ENCODE measurements at places on chromosomes 13 and 19.

DNA sequence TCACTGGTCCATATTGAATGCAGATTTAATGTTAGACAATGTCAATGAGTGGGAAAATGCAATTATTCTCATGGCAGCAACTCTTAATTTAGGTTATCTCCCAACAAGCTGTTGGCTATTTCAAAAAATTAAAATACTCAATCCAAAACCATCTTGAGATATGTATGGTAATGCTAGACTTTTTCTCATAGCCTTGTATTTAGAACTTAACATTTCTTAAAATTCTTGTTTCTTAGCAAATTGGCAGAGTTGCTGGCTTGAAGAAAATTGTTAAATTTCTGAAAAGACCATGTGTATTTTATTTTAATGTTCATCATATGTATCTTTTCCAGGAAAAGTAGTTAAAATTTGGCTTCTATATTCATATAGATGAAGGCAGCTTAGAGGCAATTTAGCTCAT lies 1355.1 kb downstream of the PCDH9 start:
- DNase-seq: no peak

DNA sequence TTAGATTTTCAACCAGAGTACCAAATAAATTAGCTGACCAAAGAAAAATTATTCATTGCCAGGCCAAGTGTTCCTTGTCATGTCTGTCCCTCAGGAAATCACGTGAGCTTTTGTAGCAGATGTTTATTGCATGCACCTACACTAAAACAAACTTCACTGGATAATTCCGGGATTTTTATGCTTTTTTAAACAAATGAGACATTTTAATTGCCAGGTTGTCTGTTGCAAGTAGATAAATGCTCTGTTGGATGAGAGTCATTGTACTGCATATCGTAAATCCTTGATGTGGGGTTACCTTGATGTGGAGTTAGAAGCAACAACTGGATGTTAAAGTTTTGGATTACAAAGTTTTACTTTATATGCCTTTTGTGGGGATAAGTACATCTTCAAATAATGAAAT lies 1187.7 kb upstream of the PCDH9 start:
- DNase-seq: no peak

- DNase-seq: no peak
Measured at GRCh38 chr13:63999614-64000305, 2584.1 kb upstream of the PCDH20 start.

DNA sequence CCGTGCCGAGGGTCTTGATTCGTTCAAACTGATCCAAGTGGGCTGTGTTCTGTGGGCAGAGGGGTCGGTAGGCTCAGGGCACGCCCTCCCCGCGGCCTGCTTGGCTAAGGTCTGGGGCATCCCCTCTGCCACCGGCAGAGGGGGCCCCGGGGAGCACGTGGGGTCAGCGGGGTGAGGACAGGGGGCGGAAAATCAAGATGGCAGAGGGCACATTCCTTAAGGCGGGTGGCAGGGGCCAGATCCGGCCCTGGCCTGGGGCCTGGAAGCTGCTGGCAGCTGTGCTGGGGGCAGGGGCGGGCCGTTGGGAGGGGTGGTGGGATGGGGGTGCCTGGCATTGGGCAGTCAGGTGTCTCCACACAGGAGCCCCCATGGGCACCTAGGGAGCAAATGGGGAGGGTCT lies 10.7 kb downstream of the PRKACA start:
- no peak for DNase-seq

DNA sequence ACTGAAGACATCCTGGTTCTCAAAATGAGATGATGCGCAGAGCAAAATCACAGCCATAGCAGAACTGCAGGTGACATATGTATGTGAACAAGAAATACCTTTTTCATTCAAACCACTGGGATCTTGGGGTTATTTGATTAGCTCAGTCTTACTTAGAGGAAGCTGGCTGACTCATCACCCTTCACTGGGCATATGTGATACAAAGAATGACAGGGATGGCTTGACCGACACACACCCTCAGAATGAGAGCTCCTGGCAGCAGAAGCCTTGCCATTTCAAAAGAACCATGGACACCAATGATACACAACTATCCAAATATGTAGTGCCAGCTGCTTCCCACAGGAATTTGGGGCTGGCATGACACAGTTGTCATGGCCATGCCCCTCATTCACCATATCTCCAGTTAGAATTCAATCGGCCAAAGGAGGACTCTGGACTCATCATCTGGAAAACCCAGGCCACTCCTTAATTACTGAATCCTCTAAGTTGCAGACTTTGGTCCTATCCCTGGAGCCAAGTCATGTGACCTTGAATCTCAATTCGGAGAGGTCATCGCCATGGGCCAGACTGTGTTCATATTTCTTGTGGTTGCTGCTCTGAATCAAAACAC lies 115.8 kb downstream of the KATNAL1 start:
- no peak for DNase-seq

DNA sequence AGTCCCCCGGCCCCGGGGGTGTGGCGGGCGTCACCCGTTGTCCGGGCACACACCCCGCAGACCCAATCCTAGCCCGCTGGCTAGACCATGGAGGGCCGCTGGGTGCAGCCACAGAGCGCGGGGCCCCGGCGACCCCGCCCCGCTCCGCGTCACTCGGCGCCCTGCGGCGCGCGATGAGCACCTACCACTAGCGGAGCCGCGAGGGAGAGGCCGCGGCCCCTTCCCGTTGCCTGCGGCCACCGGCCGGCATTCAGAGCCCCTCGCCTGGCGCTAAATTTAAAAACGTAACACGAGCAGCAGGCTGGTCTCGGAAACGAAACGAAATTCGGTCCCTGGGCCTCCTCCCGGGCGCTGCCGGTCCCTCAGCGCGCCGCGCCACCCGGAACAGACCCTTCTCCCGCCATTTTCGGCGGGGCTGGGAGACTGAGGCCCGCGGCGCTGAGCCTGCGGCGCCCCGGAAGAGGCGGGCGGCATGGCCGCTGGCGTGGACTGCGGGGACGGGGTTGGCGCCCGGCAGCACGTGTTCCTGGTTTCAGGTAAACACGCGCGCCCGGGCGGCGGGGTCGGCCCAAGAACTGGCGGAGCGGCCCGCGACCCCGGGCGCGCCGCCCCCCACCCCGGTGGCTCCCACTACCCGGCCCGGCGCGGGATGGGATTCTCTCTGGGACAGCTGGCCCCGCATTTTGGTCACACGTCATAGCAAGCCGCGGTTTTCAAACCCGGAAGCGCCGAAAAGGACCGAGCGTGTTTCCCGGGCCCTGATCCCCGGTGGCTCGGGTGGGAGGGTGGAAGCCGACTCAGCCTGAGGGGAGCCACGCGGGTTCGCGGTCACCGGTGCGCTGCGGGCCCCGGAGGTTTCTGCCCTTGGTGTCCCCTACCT lies at the start of gene RNASEH2B:
TSS of gene RNASEH2B (plus strand) at position 187 of the 880 bp plus-strand sequence. CDS start at position 473, 286 bp downstream.
- DNase-seq: peak; percentile 82

GRCh38 chr19:19169236-19170052 lies 619 bp downstream of the MEF2B start:
- no peak for DNase-seq

DNA sequence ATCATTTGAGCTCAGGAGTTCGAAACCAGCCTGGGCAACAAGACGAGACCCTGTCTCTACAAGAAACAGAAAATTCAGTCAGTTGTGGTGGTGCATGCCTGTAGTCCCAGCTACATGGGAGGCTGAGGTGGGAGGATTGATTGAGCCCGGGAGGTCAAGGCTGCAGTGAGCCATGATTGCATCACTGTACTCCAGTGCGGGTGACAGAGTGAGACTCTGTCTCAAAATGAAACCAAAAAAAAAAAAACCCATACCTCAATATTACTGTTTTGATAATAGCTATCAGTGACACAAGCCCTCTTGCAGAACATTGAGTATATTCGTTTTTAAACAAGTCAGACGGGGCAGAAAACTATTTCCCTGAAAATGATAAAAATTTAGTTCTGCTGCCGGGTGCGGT lies 16.2 kb downstream of the ZNF791 start:
- no peak for DNase-seq

- DNase-seq: no peak
Measured at GRCh38 chr19:14385492-14385891, 4.2 kb downstream of the ADGRE5 start.

GRCh38 chr19:47680858-47681332 lies 32.3 kb upstream of the EHD2 start:
- no peak for DNase-seq

DNA sequence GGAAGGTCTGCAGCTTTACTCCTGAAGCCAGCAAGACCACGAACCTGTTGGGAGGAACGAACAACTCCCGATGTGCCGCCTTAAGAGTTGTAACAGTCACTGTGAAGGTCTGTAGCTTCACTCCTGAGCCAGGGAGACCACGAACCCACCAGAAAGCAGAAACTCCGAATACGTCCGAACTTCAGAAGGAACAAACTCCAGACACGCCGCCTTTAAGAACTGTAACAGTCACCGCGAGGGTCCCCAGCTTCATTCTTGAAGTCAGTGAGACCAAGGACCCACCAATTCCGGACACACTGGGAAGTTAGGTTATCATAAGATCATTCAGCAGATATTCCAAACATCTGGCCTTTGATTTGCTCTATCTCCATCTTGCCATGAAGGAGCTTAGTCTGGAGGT lies 1623.0 kb downstream of the SLITRK1 start:
- DNase-seq: no peak

DNA sequence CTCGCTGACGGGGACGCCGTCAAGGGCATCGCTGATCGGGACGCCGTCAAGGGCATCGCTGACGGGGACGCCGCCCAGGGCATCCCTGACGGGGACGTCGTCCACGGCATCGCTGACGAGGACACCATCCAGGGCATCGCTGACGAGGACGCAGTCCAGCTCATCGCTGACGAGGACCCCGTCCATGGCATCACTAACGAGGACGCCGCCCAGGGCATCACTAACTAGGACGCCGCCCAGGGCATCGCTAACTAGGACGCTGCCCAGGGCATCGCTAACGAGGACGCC lies 945.2 kb downstream of the TUBA3C start:
- DNase-seq: no peak

DNA sequence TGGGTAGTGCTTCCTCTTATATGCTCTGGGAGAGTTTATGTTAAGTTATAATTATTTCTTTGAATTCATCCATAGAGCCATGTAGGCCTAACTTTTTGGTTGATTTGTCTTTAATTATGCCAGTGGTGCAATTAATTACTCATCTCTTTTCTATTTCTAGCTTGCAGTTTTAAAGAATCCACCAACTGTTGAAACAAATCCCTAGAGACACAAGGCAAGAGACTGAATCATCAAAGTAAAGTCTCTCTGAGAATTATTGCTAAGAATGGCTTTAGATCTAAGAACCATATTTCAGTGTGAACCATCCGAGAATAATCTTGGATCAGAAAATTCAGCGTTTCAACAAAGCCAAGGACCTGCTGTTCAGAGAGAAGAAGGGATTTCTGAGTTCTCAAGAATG lies 5.9 kb upstream of the ZNF551 start:
- DNase-seq: no peak

DNA sequence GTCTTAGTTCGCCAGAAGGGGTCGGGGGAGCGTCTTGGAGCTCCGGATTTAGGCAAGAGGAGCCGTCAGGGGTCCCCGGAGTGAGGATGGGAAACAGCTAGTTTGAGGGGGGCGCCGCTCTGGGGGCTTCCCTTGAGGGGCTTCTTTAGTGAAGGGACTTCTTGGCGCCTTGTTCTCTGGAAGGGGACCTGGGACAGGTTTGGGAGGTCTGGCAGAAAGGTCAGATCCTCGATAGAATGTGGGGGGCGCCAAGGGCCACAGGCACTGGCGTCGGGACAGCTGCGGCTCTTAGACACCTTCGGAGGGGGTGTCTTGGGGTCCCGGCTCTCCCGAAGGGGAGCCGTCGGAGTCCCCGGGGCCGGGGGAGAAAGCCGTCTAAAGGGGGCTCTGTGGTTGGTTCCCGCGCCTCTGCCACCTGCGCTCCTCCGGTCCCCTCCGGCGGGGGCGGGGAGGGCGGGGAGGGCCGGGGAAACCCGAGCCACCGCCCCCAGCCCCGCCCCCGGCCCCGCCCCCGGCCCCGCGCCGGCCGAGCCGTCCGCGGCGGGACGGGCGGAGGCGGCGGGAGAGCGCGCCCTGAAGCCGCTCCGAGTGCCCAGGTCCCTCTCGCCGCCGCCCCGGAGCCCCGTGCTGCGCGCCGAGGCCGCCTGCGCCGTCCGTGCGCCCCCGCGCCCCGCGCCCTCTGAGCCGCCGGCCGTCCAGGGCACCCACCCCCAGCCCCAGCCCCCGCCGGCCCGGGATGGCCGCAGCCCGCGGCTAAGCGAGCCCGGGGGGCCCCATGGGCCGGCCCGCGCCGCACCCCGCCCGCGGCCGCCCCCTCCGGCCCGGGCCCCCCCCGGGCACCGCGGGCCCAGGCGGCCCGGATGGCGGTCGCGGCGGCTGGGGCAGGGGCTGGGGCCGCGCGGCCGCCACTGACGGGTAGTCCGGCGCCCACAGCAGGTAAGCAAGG lies at the start of gene NRTN:
TSS of gene NRTN (plus strand) at position 552 of the 946 bp plus-strand sequence. CDS start 19,099 bp downstream, outside the sequence.
- no peak for DNase-seq

DNA sequence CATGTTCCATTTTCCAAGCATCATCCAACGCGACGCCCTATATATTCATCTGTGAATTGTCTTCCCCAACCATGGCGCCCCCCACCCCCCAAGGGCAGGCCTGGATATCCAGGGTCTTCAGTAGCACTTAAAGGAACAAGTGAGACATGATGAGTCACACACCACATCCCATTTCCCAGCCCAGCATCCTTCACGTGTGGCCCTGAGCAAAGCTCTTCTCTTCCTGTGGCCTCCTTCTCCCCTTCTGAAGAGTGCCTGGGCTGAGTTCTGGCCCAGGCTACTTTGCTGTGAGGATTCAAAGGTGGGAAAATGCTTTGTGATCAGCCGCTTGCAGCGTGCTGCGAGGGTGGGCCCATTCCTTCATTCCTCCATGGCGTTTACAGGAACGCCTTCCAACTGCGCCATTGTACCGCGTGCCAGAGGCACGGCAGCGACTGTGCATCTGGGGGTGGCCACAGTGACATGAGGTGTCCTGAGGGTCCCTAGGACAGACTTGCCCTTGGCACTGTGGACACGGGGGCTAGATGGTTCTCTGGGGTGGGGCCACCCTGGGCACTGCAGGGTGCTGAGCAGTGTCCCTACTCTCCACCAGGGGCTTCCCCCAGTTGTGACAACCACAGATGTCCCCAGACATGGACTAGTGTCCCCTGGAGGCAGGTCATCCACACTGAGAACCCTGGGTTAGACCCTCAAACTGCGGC lies 11.7 kb downstream of the PLIN4 start:
- no peak for DNase-seq

- no peak for DNase-seq
Measured at GRCh38 chr19:2034729-2035589, 16.1 kb downstream of the MKNK2 start.

- DNase-seq: no peak
Measured at GRCh38 chr13:41746259-41746658, 214.7 kb downstream of the VWA8 start.

GRCh38 chr19:8639821-8640401 lies 9.5 kb downstream of the NFILZ start:
- no peak for DNase-seq

GRCh38 chr13:87129602-87130300 lies 541.4 kb upstream of the SLITRK5 start:
- no peak for DNase-seq

- DNase-seq: no peak
Measured at GRCh38 chr19:43743059-43743458, 11.7 kb downstream of the SMG9 start.

Data from NCI-H526 treated with DMSO at 0.1 percent for 48 hours (cell line).